ENCODE measurements at places on chromosomes 13 and 19. TPM values are rescaled to one million over a fixed set of nuclear protein-coding genes. Genes with fewer than 3 reads are reported as not detected.

GRCh38 chr13:46569456-46569855 is 16.5 kb downstream of the LRCH1 start:
- H3K27me3 ChIP-seq: no peaks in the 10 kb centered on the region
- no peak for DNase-seq
- no peak overlapping the region for H3K27ac ChIP-seq
- no peaks in the 10 kb centered on the region for H3K36me3 ChIP-seq

- H3K4me3 ChIP-seq: no peak overlapping the region
- no peak for DNase-seq
- H3K36me3 ChIP-seq: peaks cover 11% of the 10 kb centered on the region
- no peak overlapping the region for H3K27ac ChIP-seq
- no peaks in the 10 kb centered on the region for H3K27me3 ChIP-seq
- H3K4me1 ChIP-seq: peaks cover 20% of the 10 kb centered on the region
Observed at GRCh38 chr13:41065078-41065477, 3.8 kb downstream of the WBP4 start.

DNA sequence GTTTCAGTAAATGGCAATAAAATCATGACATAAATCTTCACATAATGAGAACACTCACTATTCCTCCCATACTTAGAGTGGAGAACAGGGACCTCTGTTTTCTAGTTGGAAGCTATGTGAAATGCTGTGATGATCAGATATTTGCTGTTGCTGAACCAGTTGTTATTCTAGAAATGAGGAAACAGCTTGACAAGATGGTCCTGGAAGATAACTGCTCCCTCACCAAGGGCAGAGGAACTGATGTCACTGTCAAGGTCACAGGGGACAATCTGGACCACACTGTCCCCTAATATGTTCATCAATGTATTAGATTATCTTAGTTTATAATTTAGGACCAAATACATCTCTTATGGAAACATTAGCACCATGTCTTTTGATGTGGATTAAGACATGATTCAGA is 1173.3 kb downstream of the PCDH17 start:
- H3K4me3 ChIP-seq: no peak overlapping the region
- no peaks in the 10 kb centered on the region for H3K4me1 ChIP-seq
- no peak for DNase-seq
- H3K27me3 ChIP-seq: no peaks in the 10 kb centered on the region
- H3K36me3 ChIP-seq: no peaks in the 10 kb centered on the region
- no peak overlapping the region for H3K27ac ChIP-seq

GRCh38 chr19:47486900-47487299 is 2.9 kb upstream of the KPTN start:
- H3K27ac ChIP-seq: peak overlapping the region; percentile 97
- H3K27me3 ChIP-seq: no peaks in the 10 kb centered on the region
- DNase-seq: no peak
- H3K4me1 ChIP-seq: peaks cover 18% of the 10 kb centered on the region
- H3K4me3 ChIP-seq: peak overlapping the region; percentile 41
- H3K36me3 ChIP-seq: peaks cover 7% of the 10 kb centered on the region

DNA sequence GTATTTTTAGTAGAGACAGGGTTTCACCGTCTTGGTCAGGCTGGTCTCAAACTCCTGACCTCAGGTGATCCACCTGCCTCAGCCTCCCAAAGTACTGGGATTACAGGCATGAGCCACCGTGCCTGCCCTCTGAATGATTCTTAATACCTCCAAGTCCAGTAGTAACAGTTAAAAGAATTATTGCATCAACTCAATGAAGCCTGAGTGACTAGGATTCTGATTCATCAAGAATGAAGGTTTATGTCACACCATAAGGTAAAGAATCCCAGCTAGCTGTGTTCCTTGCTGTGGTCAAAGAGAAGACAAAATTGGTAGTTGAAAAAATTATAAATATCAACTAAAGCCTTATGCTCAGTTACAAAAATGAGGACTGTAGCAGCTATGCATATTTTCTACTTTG is 81.2 kb upstream of the ABCC4 start:
- no peak overlapping the region for H3K4me3 ChIP-seq
- H3K36me3 ChIP-seq: no peaks in the 10 kb centered on the region
- H3K27ac ChIP-seq: peak overlapping the region; percentile 4
- no peak for DNase-seq
- no peaks in the 10 kb centered on the region for H3K27me3 ChIP-seq

DNA sequence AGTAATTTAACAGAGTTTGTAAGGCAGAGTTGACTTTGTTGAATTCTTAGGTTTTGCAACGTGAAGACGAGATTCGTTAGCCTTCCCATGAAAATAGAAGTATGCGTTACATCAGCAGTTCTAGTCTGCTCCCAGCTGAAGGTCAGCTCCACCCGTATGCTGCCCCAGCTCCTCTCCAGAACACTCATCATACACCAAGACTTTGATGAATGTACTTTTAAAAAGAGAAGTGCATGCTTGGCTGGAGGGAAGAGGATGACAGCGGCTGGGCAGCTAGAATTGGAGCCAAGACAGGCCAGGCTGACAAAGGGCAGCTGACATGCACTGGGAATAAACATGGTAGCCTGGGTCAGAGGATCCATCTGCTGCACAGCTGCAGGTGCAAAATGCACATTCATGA is 166.3 kb upstream of the ARGLU1 start:
- H3K4me3 ChIP-seq: no peak overlapping the region
- no peak overlapping the region for H3K27ac ChIP-seq
- H3K4me1 ChIP-seq: no peaks in the 10 kb centered on the region
- H3K27me3 ChIP-seq: peaks cover 12% of the 10 kb centered on the region

GRCh38 chr13:54162069-54162468 is 1133.5 kb downstream of the OLFM4 start:
- no peaks in the 10 kb centered on the region for H3K36me3 ChIP-seq
- H3K4me3 ChIP-seq: no peak overlapping the region
- DNase-seq: no peak
- no peak overlapping the region for H3K27ac ChIP-seq
- no peaks in the 10 kb centered on the region for H3K4me1 ChIP-seq

DNA sequence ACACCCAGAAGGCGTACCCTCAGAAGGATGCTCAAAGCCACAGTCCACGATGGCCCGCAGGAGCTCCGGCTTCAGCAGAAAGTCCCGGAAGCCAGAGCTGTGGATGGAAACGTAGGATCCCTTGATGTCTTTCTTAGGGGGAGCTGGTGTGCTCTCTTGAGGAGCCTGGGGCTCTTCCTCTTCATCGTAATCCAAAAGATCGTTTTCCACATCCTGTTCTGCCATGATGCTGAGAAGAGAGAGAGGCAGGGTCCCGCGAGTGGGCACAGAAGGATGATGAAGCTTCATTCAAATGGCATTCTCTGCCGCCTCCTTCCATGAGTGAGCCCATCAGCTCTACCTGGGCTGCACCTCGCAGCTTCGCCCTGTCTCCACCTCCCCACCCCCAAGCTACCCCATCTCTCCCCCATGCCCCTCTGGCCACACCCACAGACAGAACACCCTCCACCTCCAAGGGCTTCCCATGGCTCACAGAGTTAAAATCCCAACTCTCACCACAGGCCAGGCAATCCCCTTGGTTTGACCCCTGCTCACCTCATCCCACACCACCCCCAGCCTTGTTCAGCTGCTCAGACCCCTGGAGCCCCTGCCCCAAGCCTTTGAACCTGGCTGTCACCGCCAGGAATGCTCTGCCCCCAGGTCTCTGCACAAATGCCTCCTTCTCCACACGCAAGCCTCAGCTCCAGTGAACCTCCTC is 6.0 kb downstream of the DDX39A start:
- H3K4me3 ChIP-seq: peak overlapping the region; percentile 82
- no peaks in the 10 kb centered on the region for H3K27me3 ChIP-seq
- peaks cover 66% of the 10 kb centered on the region for H3K4me1 ChIP-seq
- peak overlapping the region; percentile 93 for H3K27ac ChIP-seq

DNA sequence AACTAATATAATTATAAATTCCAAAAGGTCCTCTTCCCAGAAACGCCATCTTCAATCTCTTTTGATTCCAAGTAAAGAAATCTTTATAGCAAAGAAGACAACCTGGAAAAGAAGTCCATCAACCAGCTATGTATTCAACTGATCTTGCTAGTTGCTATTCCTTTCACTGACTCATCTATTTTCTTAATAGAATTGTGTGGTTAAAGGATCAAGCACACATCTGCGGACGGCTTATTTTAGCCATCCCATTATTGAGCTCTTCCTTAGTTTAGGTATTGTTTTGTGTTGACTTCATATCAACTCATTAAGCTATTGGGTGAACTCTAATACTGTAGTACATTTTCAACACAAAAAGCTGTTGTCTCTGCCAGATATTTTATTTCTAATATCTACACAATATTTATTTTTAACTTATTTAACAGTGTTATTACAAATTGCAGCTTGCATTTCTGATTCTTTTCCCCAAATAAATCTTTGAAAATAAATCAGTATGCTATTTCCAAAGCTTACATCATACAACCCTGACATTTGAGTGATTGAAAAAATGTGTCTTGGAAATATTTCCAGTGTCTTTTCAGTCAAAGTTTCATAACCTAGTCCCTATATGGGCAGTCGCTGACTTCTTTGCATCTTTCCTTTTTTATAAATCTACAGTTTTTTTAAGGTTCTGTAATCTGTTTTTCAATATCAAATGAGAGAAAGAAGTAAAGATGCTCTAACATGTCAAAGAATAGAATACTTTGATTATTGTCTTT is 158.8 kb upstream of the SPRY2 start:
- no peak for DNase-seq
- H3K27ac ChIP-seq: no peak overlapping the region
- no peak overlapping the region for H3K4me3 ChIP-seq
- H3K4me1 ChIP-seq: no peaks in the 10 kb centered on the region
- no peaks in the 10 kb centered on the region for H3K27me3 ChIP-seq

- peak overlapping the region; percentile 77 for H3K4me3 ChIP-seq
- DNase-seq: peak; percentile 63
- no peaks in the 10 kb centered on the region for H3K36me3 ChIP-seq
- peaks cover 12% of the 10 kb centered on the region for H3K27me3 ChIP-seq
Observed at GRCh38 chr19:48290771-48291488, 21.0 kb downstream of the ZNF114 start.

DNA sequence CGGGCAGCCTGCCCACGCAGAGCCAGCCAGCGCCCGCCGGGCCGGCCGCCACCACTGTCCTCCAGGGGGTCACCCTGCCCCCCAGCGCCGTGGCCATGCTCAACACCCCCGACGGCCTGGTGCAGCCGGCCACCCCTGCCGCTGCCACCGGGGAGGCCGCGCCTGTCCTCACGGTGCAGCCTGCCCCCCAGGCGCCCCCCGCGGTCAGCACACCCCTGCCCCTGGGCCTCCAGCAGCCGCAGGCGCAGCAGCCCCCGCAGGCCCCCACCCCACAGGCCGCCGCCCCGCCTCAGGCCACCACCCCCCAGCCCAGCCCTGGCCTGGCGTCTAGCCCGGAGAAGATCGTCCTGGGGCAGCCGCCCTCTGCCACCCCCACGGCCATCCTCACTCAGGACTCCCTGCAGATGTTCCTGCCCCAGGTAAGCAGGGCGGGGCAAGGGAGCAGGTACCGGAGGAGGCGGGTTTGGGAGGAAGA is 32.3 kb upstream of the EHD2 start:
- peaks cover 3% of the 10 kb centered on the region for H3K36me3 ChIP-seq
- H3K27ac ChIP-seq: no peak overlapping the region
- no peak for DNase-seq

DNA sequence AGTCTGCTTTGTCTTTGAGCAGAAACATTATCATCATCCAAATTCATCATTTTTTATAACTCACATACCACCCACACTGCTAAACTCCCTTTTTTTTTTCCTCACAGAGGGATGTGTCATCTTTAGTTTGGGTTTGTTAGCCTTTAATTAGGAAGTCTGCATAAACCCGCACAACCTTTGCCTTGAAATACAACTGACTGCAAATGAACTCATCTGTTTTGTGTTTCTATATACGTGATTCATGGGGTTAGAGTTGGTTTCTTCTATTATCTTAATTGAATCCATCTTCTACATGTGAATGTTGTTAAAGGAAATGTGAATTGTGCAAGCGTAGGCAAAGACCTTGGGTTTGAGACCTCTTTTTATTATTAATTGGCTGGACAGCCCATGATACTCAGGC is 102.7 kb downstream of the SLAIN1 start:
- H3K4me3 ChIP-seq: no peak overlapping the region
- no peaks in the 10 kb centered on the region for H3K4me1 ChIP-seq
- no peak overlapping the region for H3K27ac ChIP-seq
- H3K36me3 ChIP-seq: no peaks in the 10 kb centered on the region

HMG20B gene
- total RNA-seq: 34.0 TPM

KLK12 gene
- not detected for total RNA-seq

CGB2 gene
- not detected for total RNA-seq

LYL1 gene
- 17.9 TPM for total RNA-seq

TM9SF2 gene
- total RNA-seq: 42.4 TPM

MAST1 gene
- total RNA-seq: 1.5 TPM

ZNF730 gene
- not detected for total RNA-seq

SLC10A2 gene
- total RNA-seq: not detected

REXO1 gene
- total RNA-seq: 107 TPM

CYP4F12 gene
- total RNA-seq: 1.9 TPM

FXYD3 gene
- total RNA-seq: not detected

Data from T-helper 17 cell (primary cell).